Globus pallidus (tissue), 1 donor: ENCODE measurements at places on chromosomes 12 and 14.

- DNase-seq, result no peak
Observed at GRCh38 chr12:76025601-76026575, 5.7 kb downstream of the PHLDA1 start.

DNA sequence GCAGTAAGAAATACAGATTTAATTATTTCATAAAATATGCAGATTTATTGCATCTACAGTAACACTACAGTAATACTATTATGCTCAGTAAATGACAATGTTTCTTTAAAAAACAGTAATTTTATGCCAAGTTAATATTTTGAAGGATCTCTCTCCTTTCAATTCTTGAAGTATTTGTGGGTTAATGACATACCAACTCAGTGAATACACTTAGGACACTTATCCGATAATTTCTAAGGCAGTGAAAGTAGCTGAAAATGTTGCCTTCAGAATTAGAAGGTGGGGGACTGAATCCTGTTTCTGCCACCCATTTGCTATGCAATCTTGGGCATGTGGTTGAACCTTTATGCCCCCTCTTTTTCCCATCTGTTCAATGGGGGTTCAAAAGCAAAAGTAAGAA is 24.8 kb upstream of the IFNG-AS1 start:
- no peak for DNase-seq

GRCh38 chr12:128163086-128163485 is 103.9 kb upstream of the TMEM132C start:
- no peak for DNase-seq

- DNase-seq, result no peak
Observed at GRCh38 chr12:6334940-6335450, 6.9 kb downstream of the TNFRSF1A start.

DNA sequence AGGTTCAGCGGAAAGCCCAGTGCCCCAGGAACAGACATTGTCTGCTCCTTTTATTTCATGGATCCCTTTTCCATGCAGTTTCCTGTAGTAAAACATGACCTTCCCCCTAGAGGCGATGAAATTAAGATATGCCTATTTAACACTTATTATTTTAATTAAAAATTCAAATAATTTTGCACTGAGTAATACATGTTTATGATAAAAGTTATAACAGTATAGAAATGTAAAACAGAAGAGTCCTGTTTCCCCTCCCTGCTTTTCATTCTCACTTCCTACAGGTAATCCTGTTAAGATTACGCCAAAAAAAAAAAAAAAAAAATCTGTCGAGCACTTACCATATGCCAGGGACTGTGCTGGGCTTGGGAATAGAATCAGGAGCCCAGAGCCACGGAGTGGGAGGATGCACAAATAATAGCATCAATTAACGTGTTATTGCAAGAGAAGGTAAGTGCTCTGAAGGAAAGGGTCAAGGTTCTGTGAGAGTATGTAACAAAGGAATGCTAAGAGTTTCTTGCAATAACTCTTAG is 830 bp upstream of the LPCAT3 start:
- no peak for DNase-seq

DNA sequence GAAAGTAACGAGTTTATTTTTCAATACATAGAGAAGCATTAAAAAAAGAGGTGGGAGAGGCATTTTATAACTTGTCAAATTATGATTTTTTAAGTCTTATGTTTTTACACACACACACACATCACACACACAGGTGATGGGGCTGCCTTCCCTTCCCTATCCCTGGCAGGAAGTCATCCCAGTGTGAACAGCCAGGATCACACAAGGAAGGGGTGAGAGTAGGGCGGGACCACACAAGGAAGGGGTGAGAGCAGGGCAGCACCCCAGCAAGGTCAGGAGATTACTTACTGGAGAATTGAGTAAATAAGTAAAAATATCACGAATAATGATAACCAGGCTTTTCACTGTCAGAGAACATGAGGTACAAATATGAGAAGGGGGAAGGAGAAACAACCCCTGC is 372.6 kb downstream of the SEC23A start:
- DNase-seq, result no peak

DNA sequence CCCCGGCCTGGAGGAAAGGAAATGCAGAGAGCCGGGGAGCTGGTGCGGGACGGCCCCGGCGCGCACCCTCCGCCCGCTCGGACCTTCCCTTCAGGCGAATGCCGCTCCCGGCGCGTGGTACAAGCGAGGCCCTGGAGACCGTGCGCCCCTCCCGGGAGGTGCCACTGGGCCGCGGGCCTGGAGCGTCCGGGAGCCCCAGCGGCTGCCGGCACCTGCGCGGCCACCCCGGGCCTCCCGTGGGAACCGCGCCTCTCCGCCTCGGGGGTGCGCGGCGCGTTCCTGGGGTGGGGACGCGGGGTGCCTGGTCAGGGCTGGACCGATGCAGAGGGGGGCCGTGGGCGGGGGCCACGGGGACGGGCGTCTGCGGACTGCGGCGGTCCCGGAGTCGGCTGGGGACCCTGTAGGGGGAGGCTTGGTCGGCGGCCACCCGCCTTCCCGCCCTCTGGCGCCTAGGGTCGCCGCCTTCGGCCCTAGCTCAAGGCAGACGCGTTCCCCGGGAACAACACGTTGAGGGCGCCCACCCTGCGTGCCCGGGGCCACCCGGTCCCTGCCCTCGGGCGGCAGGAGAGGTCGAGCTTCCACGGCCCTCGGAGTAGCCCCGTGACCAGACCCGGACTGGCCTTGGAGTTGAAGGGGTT is 599 bp downstream of the PAPLN start:
- DNase-seq, result no peak
